Posterior vena cava (tissue), 2 donors: ENCODE measurements at places on chromosomes 5 and 9.

- DNase-seq, result no peak
Measured at GRCh38 chr5:75365740-75366139, 28.7 kb downstream of the HMGCR start.

DNA sequence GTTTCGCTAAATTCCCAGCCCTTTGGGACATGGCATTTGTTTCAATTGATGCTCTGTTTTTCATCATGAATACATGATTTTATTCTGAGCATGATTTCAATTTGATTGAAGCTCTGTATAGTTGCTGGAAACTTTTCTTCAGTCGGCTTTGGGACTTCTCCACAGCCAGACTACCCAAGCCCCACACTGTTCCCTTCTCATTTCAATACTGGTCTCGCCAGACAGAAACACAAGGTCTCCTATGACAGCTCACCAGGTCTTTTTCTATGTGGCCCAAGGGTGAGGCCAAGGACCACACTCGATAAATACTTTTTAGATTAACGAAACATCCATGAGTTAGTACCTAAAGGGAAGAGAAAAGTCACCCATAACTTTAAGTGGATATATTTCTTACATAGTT lies 132.2 kb downstream of the ARL15 start:
- no peak for DNase-seq

GRCh38 chr9:106621313-106622163 lies 241.4 kb upstream of the ZNF462 start:
- no peak for DNase-seq

- no peak for DNase-seq
Measured at GRCh38 chr5:56831773-56832172, 16.4 kb downstream of the MAP3K1 start.

DNA sequence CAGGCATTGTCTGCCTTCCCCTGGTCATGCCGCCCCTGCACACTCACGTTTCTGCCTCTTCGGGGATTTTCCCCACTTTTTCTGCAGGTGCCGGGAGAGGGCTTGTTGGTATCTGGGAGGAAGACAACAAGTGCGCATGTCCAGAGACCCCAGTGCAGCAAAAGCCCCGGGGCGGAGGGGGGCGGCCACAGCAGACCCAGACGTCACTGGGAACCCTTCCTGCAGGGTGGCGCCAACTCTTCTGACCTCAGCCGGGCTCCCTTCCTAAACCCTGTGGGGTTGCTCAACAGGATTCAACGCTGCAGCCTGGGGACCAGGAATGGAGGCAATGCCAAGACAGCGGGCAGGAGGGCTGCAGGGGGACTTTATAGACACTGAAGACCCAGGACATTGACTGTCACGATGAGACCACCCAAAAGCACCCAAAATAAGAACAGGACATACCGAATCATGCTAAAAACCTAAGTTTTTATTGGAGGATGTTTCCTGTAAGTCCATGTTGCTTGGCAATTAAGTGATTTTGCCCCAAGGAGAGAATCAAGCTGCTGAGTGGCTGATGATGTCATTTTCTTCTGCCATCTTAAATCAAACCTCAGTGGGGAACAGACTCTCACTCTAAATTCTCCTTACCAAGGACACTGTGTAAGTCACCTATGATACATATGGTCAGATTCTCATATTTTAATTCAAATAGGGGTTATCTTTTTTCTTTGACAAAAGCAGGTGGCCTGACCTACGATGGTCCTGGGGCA lies 62.9 kb upstream of the SIMC1 start:
- no peak for DNase-seq

- DNase-seq, result no peak
Measured at GRCh38 chr5:65307088-65307487, 174.6 kb downstream of the ADAMTS6 start.

GRCh38 chr5:147906326-147907095 lies at the start of gene C5orf46:
Gene C5orf46, minus strand, starts transcription at chr5:147906538. Its CDS starts 37 bp downstream, at chr5:147906501.
- DNase-seq, result no peak

GRCh38 chr9:87872079-87872624 lies 10.5 kb upstream of the SPATA31E1 start:
- peak; percentile 72 for DNase-seq

GRCh38 chr5:60161340-60161934 lies 267.9 kb upstream of the PDE4D start:
- DNase-seq, result no peak

DNA sequence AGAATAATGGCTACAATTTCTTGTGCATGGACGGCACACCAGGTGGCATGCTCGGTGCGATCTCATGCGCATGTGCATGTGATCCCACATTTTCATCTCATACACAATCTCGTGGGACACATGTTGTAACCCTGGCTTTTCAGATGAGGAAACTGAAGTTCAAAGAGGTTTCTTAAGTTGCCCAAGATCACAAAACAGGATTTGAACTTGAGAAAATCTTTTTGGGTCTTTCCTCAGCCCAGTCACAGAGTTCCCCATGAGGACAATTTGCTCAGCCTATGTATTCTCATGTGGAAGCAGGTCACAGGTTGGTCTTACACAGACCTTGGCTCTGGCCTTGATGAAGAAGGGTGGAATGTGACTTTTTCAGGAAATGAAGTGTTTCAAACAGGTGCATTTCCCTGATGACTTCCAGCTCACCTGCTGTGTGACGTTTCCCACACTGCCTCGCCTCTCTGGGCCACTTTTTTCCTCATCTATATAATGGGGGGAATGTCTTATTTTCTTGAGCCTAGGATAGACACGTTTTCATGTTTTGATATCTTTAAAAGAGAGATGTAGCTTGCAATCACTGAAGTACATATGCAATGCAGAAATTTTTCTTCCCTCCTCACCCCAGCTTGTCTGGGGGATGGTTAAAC lies 7.1 kb upstream of the ORM1 start:
- peak; percentile 14 for DNase-seq

GRCh38 chr5:50302815-50303490 lies 138.1 kb downstream of the EMB start:
- no peak for DNase-seq

DNA sequence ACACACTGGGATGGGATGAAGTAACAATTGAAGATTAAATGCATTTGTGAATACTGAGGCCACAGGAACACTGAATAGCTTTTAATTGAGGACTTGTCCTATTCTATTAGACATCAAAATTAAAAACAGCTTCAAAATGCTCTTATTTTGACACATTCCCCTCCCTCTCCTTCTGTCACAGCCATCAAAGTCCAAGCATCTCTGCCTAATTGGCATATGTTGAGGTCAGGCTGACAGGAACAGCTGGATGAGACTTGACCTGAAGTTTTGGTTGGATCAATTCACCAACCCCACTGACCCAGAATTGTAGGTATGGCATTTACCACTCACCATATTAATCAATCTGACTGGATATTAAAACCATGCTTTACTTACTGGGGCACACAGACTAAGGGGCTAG lies 96.3 kb downstream of the PTCH1 start:
- DNase-seq, result no peak

DNA sequence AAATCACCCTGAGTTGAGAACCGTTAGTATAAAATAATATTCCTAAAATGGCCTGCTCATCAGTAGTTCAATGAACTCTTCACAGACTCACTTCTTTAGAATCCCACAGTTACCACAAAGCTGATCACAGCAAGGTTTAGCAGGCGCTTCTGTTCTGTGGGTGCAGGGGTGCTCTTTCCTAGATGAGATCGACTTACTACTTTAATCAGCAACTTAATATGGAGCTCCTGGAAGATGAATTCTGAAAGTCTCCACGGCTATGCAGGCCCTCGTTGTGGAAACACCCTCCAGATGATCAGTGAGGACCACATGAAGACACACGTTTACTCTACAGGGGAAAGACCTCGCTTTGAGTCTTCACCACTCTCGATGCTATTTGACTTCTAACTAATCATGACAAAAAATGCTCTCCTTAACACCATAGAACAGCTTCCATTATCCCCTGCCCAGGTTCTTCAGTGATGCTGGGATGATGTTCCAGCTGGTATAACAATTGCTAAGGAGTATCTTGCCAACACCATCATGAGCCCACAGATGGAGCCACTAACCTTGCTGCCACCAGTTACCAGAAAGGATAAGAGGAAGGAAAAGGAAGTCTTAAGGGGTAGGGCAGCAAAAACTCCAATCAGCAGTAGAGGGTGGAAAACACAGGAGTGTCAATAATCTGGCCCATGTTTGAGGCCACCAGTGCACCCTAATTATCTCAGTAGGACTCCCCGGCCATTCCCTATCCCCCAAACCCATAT lies 17.9 kb upstream of the GPX8 start:
- no peak for DNase-seq

DNA sequence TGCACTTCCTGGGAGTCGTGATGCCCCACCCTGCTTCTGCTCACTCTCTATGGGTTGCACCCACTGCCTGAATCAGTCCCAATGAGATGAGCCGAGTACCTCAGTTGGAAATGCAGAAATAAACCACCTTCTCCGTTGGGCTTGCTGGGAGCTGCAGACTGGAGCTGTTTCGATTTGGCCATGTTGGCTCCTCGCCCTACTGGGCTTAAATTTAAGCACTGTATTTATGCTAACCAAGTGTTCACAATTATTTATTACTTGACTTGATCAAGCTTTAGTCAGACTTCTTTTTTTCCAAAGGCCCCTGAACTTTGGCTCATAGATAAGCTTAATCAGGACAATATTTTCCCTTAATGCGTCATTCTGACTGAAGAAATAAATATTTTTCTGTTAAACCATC lies 1072.4 kb upstream of the CDH9 start:
- DNase-seq, result no peak

DNA sequence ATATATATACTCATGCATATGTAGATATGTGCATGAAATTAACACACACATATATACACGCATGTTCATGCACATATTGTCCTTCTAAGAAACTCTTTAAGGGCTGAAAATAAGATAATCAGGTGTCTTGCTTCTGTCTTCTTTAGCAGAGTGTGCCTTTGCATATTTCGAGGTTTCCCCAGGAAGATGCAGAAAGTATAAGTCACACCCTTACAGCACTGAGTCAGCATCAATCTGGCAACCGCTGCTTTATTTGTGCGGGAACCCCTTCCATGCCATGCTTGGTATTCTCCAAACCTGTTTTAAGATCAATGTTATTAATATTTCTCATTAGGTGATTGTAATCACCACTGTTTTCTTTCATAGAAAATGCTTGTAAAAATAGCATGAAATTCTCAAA lies 557.9 kb downstream of the CAAP1 start:
- DNase-seq, result no peak
